Tibial nerve (tissue), 4 donors: ENCODE measurements at places on chromosomes 12 and 14. TPM values are rescaled to one million over a fixed set of nuclear protein-coding genes. Genes with fewer than 3 reads are reported as not detected.

Gene KCNC2
- total RNA-seq = 0.30 TPM

Gene CELA1
- not detected for total RNA-seq

Gene KCNK10
- not detected for total RNA-seq

Gene EML5
- total RNA-seq = 0.87 TPM

Gene PMCH
- not detected for total RNA-seq

Gene GEMIN2
- 12.0 TPM for total RNA-seq

Gene ACVR1B
- total RNA-seq = 11.6 TPM

- DNase-seq = no peak
Observed at GRCh38 chr12:8556531-8557097, 15.9 kb upstream of the CLEC4E start.

DNA sequence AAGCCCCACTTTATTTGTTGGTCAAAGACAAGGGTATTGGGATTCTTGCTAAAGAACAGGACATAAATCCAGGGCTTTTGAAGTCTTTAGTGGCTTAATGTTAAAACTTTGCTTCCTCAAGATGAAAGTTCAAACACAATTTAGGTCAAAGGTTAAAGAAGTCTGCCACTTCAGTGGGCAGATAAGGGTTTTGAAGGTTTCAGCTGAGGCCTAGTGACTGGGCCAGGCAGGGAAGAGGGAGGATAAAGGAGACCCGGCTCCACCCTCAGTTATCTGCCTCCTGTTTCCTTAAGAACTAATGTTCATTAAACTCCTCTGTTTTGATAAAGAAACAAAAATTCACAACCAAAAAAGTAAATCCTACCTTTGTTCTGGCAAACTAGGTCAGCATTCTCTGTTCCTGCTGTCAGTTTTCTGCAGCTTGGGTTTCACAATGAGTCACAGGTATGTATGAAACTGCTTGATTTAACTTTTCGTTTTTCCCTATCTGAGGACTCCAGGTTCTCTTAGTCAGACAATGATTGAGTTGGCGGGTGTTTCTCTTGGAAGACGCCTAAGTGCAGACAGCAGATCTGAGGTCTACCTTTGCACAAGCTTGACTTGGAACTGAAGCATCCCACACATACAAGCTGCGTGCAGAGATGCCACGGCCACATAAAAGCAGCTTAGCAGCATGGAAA, 208.3 kb downstream of the EXOC5 start:
- no peak for DNase-seq

GRCh38 chr12:39406262-39406661, 36.7 kb downstream of the KIF21A start:
- no peak for DNase-seq

DNA sequence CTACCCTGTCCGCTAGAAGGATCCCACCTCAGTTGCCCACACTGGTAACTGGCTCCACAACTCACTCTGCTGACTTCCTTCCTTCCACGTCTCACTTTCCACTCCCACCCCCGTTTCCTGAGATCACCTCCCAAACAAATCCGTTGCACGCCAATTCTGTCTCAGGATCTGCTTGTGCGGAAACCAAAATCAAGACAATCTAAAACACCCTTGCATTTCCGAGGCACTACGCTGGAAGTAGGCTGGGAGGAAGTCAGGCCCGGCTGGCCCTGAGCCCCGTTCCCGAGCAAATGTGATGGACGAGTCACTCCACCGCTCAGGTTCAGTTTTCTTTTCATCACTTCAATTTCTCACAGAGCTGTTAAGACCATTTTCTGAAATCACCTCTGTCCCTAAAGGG, 23.1 kb downstream of the ABCB9 start:
- no peak for DNase-seq
